ENCODE measurements at places on chromosomes 2 and 18.
A peak's percentile ranks its signal among the peaks of the same experiment; 100 is the strongest.

DNA sequence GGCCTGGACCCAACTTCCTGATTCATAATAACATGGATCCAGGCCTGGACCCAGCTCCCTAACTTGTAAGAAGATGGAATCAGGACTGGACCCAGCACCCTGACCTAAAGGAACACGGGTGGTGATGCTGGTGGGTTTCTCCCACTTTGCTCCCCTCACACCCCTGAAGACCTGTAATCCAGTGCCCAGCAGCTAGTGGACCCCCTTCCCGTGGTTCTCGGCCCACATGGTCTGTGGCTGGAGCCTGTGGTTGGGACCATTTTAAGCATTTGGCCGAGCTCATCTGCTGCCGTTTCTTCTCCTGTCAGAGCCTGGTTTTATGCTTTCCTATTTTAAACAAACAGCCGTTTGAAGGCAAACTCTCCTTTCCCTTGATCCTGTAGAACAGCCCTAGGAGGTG, 232.8 kb downstream of the EIPR1 start:
- DNase-seq: no peak

DNA sequence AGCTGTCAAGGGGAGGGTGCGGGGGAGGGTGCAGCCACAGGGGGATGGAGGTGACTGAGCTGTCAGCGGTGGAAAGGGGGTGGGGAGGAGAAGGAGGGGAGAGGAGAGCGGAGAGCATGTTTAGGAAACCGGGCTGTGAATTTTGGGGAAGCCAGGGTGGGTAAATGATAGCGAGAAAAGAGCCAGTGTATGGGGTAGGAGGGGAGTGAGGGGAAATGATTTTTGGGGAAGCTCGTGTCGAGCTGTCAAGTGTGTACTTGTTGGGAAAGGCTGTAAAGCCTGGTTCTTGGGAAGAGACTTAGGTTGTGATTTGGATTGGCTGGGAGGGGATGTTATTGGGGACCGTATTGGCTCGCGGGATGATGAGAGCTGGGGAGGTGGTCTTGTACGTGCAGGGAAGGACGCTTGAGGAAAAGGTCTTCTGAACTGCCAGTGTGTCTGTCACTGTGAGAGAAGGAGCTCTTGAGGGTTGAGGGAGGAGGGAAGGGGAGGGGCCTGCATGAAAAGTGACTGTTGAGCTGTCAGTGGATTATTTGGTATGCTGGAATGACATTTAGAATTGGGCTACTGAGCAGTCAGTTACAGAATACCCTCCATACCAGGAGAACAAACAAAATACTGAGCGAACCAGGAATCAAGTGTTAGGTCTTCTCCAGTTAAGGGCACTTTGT, 1.0 kb downstream of the UBR3 start:
- no peak for DNase-seq

DNA sequence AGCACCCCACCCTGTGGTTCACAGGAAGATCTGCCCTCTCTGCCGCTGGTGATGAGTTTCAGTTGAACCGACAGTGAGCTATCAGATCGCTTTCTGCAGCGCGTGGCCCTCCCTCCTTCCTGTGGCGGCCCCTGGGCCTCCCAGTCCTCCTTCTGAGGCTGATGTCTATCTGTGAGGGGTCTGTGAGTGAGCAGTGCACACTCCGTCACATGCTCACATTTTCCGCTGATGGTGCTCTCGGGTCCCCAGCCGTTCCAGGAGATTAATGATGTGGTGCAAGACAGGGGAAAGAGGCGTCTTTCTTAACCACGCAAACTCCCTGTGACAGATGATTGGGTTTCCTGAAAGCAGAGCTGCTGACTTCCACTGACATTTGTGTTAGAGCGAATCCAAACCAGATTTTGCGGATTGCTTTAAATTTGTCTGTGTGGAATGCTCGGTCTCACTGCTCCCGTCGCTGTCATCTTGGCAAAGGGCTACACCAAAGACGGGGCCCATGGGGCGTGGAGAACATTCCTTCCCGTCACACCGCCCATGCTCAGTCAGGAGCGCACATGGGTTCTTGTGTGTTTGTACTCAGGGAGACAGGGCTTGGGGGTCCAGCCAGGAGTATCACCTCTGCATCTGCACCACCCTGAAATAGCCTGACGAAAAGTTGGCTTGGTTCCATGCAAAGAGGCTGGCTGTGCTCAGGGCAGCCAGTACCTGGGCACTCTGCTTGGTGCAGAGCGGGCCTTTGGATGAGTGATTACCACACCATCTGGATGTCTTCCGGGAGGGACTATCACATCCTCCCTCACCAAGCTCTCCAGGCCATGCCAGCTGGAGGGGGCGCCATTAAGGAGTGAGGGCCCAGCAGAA, 154.7 kb upstream of the HS6ST1 start:
- DNase-seq: peak; percentile 5

GRCh38 chr18:45670281-45670962, 53.6 kb upstream of the SLC14A1 start:
- DNase-seq: no peak

- peak; percentile 42 for DNase-seq
Measured at GRCh38 chr18:32019251-32019948, 775 bp downstream of the RNF125 start.

- DNase-seq: no peak
Measured at GRCh38 chr2:63054841-63055225, 4.2 kb downstream of the OTX1 start.

DNA sequence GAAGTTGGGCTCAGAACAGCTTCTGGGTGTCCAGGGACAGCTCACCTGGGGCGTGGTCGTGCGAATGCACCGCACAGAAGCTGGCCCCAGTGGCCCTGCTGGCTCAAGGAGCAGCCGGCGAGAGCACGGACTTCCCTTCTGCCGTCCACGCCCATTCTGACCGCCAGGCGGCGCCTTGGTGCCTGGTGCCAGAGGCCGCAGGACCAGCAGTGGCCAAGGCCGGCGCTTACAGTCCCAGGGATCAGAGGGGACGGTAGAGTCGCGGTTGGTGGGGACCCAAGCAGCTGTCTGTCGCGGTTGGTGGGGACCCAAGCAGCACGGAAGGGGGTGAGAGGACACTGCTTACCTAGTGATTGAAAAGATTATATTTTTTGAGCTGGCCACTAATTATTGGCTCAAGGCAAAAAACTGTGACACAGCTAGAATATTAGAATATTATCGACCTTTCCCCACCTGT, 25.7 kb downstream of the NPPC start:
- DNase-seq: no peak

GRCh38 chr2:233430081-233430480, 75.8 kb downstream of the DGKD start:
- no peak for DNase-seq

DNA sequence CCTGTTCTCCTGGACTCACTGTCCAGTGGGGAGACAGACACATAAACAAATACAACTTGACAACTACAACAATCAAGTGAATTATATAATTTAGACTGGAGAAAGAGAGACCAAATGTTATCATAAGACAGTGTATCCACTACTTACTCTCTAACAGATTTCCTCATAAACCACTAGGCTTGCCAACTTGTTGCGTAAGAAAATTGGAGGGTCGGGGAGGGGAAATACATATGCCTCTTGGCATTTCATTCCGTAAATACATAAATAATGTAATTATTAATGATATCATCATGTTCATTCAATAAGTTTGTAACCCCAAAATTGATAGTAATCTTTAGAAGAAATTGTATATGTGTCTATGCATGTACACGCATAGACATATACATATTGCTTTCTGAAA, 14.9 kb downstream of the RAB6D start:
- no peak for DNase-seq

- DNase-seq: peak; percentile 45
Measured at GRCh38 chr2:229921101-229921891, 513 bp downstream of the TRIP12 start.

DNA sequence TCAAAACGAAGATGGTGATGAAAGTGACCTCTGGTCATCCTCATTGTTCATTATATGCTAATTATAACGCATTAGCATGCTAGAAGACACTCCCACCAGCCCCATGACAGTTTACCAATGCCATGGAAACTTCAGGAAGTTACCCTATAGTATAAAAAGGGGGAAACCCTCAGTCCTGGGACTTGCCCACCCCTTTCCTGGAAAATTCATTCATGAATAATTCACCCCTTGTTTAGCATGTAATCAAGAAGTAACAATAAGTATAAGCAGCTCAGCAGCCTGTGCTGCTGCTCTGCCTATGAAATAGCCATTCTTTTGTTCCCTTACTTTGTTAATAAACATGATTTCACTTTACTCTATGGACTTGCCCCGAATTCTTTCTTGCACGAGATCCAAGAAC, 70.5 kb upstream of the CHAC2 start:
- no peak for DNase-seq

DNA sequence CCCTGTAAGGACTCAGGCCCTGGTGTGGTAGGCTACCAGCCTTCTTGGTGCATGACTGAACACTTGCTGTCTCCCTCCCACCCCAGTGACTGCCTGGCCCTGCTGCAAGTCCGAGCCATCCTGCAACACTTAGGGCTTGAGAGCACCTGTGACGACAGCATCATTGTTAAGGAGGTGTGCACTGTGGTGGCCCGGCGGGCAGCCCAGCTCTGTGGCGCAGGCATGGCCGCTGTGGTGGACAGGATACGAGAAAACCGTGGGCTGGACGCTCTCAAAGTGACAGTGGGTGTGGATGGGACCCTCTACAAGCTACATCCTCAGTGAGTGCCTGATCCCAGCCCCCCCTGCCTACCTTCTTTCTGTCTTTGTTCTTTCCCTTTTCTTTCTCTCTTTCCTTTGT, 55.2 kb downstream of the HK2 start:
- no peak for DNase-seq

- DNase-seq: no peak
Measured at GRCh38 chr2:71600555-71600954, 147.2 kb downstream of the DYSF start.

DNA sequence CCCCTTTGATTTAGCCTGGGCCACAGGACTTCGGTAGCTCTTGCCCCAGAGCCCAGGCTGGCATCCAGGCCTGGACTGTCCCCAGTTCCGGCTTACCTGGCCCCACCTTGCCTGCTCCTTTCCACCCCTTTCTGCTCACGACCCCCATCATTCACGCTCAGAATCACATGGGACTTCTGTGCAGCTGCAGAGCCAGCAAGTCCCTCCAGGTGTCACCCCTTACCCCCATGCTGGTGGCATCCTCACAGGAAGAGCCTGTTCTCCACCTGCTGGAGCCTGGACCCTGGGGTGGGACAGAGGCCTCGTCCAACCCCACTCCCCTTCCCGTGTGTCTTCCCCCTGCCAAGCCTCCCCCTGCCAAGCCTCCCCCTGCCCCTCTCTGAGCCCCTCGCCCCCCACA, 7.9 kb upstream of the KCNIP3 start:
- no peak for DNase-seq
